Stimulated activated CD8-positive, alpha-beta memory T cell treated with anti-CD3 and anti-CD28 coated beads, Interleukin-7, amount 100 ng/mL, for 4 hours (primary cell): ENCODE measurements at places on chromosomes 7 and 10.

DNA sequence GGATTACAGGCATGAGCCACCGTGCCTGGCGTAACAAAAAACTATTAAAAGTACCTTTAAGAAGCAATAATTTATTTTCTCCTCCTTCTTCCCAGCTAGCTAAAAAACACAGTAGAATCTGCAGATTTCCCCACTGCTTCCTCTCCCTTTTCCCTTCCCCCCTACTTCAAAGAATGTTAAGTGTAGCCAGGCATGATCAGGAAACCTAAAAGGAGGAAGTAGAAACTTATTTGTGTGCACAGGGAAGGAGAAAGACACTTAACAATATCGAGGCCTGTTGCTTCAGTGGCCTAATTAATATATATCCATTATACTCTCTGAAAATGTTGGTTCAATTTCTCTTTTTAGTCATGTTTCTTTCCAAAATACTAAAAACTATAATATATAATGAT is 127.7 kb downstream of the NRBF2 start:
- DNase-seq, result no peak

- DNase-seq, result no peak
Observed at GRCh38 chr10:114284346-114285071, 45.5 kb downstream of the VWA2 start.

- DNase-seq, result no peak
Observed at GRCh38 chr10:122796796-122797195, 48.9 kb downstream of the CUZD1 start.

DNA sequence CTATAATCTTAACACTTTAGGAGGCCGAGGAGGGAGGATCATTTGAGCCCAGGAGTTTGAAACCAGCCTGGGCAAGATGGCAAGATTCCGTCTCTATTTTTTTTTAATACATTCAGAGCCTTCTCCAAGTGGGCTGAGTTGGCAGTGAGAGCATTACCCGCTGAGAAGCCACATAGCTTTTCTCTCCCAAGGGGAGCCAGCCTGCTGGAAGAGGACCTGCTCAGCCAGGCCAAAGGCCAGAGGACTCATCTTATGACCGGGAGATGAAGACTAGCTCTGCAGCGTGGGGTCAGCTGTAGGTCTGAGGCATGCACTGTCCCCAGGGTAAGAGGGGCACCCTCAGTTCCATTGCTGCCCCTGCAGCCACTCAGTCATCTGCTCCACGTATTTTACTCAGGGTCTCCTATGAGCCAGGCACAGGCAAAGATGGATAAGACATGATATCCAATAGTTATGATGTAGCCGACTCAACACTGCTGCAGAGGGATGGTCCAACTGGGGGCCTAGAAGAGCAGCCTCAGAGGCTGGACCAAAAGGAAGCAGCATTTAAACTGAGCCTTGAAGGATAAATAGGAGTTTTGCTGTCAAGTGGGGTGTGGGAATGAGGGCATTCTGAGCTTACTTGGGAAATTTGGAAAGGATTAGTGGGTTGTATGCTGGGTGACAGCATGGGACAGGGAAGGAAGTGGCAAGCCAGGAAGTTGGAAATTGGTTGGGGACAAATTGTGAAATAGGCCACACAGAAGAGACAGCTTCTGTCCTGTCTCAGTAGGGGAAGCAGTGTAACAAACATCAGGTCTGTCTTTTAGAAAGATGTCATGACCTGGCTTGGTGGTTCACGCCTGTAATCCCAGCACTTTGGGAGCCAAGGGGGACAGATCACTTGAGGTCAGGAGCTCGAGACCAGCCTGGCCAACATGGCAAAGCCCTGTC is 1.6 kb upstream of the MARVELD1 start:
- no peak for DNase-seq

DNA sequence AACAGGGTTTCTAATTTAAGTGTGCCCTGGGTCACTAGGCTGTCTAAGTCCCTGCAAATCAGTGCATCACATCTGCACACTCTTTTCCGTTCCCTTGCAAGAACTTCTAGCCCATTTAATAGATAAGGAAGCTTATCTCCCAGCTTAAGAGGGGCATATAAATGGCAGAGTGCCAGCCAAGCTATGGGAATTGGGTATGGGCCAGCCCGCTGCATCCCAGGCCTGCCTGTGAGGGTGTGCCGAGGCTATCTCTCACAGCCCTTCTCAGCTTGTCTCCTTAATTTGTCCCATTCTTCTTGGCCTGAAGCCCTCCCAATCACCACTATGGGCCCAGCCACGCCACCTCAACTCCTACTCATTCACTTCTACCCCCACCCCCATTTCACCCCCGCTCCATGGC is 14.7 kb downstream of the AQP1 start:
- DNase-seq, result no peak

- DNase-seq, result no peak
Observed at GRCh38 chr10:123997486-123998196, 95.8 kb downstream of the CHST15 start.

DNA sequence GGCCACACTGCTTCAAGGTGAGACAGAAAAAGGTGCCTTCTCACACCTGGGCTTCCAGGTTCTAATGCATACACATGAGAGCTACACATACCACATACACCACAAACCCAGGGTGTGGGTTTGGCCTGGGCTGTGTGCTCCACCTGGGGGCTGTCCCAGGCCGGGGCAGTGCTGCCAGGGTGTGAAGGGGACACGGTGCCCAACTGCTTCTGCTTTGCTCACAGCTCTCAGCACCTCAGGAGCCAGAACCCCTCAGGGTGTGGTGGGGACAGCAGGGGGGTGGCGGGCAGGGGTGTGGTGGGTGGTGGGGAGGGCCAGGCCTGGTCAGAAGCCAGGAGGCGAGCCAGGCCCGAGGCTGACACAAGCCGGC is 51.1 kb downstream of the TMEM209 start:
- no peak for DNase-seq

- DNase-seq, result peak; percentile 16
Observed at GRCh38 chr7:30330134-30331111, 46.0 kb downstream of the ZNRF2 start.

DNA sequence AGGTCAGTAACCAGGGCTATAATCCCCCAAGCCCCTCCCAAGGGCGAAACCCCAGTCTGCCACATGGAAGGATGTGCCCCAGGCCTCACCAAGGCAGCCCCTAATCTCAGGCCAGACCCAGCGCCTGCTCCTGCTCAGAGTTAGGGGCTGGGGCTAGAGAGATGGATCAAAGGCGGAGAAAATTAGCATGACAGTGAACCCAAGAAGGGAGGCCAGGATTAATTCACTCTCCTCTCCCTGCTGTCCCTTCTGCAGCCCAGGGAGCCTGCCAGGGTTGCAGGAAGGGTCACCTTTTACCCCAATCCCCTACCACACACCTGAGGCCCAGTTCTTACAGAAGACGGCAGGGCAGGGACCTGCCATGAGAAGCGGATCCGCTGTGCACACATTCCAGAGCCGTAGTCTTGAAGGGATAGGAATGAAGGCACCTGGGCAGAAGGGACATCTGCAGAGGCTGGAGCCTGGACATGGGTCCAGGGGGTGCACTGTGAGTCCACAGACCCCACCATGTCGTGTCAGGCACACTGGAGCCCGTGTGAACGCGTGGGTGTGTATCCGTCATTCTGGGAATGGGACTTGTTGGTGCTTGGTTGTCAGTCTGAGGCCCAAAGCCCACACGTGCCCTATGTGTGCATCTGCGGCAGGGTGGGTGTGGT is 11.9 kb upstream of the ZMIZ1 start:
- DNase-seq, result no peak

GRCh38 chr10:122864901-122865300 is 14.5 kb downstream of the FAM24B start:
- DNase-seq, result no peak
